ENCODE measurements at places on chromosomes 4 and X.

- DNase-seq, result no peak
These were observed 75.7 kb downstream of the ANXA3 start for GRCh38 chr4:78627046-78627965.

GRCh38 chr4:3466691-3467600 lies 3.8 kb downstream of the DOK7 start:
- DNase-seq, result no peak

- DNase-seq, result no peak
These were observed 53.0 kb upstream of the RAPGEF2 start for GRCh38 chr4:159049780-159050375.

- no peak for DNase-seq
These were observed 235.4 kb upstream of the FGF13 start for GRCh38 chrX:138946926-138947325.

GRCh38 chr4:132195176-132195575 lies 953.9 kb upstream of the PCDH10 start:
- no peak for DNase-seq

- DNase-seq, result no peak
These were observed 28.7 kb downstream of the CC2D2A start for GRCh38 chr4:15498356-15498755.

GRCh38 chr4:151429957-151430570 lies 21.1 kb downstream of the FHIP1A start:
- no peak for DNase-seq

DNA sequence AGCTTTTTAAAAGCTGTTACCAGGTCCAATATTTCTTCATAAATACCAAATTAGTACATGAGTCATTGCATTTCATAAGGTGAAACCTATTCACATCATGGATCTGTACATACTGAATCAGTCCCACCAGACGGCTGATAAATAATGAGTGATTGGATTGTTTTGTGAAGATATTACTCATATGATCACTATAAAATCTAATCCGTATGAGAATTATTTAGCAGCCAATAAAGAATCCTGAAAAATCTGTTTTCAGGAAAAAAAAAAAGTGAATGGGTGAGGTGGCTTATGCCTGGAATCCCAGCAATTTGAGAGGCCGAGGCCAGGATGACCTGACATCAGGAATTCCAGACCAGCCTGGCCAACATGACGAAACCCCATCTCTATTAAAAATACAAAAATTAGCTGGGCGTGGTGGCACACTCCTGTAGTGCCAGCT lies 438.1 kb downstream of the INPP4B start:
- no peak for DNase-seq

DNA sequence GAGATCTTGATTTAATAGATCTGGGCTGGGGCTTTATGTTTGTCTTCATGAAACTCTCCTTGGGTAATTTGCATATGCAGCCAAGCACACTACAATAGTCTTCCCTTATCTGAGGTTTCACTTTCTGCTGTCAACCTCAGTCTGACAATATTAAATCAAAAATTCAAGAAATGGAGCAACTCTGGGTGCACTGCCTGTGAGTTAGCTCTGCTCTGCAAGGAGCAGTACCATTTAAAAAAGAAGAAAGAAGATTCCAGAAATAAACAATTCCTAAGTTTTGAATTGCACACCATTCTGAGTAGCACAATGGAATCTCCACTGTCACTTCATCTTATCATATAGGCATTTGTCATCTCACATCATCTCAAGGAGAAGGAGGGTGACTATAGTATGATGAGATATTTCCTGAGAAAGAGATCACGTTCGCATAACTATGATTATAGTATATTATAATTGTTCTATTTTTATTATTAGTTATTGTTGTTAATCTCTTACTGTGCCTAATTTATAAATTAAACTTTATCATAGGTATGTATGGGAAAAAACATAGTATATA lies 9.4 kb downstream of the FNIP2 start:
- DNase-seq, result no peak

GRCh38 chr4:183797445-183798300 lies 107.4 kb upstream of the STOX2 start:
- no peak for DNase-seq

DNA sequence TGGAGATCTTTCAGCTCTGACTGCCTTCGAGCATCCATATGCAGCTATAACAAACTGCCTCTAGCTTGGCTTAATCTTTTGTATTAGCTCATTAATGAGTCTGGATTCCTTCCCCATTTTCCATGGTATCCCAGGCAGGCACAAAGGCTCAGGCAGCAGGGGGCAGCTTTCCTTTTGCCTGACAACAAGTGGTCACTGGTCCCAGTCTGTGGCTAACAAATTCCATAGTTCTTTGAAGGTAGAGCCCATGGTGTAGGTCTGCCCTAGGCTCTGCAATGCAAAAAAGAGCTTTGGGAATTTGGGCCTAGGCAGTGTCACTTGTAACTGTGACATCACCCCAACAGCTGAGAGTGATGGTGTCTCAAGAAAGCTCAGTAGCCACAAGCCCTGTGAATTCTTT lies 234.4 kb upstream of the GPC4 start:
- no peak for DNase-seq

GRCh38 chr4:171644430-171645057 lies 168.7 kb upstream of the GALNTL6 start:
- DNase-seq, result no peak

DNA sequence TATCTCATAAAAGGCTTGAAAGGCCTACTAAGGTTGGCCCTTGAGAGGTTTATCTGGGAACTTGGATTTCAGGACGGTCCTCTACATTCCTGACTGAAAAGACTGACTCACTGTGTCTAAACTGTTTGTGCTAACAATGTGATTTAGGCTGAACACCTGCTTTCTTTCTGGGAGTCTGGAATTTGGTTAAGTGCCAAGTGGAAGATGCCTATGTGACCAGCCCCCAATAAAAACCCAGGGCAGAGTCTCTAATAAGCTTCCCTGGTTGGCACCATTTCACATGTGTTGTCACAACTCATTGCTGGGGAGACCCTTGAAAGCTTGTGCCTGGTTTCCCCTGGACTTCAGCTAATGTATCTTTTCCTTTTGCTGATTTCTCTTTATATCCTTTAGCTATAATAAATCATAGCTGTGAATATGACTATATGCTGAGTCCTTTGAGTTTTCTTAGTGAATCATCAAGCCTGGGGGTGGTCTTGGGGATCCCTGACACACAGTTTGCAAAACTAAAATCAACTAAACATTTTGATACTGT lies 55.1 kb downstream of the GPR82 start:
- no peak for DNase-seq

- no peak for DNase-seq
These were observed 353.4 kb downstream of the SPRY1 start for GRCh38 chr4:123750044-123750443.

GRCh38 chr4:48774760-48775710 lies 5.0 kb downstream of the FRYL start:
- DNase-seq, result no peak

GRCh38 chrX:38669428-38669827 lies 108.1 kb downstream of the TSPAN7 start:
- no peak for DNase-seq

GRCh38 chr4:52611030-52611555 lies 48.0 kb downstream of the USP46 start:
- no peak for DNase-seq

DNA sequence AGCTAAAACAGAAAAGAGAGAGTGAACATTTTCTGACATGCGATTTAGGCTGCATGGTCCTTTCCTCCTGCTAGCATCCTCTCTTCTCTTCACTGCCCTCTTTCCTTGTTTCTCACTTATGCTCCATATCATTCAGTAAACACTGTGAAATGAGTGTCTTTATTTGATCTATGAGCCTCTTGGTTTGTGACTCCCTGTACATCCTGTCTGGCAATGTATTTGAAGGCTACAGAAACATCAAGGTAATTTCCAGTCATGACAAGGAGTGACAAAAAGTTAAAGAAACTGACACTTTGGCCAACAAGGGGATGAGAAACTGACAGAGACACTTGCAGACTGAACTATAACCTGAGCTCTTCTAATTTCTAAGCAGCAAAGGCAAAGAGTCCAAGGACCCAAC lies 8.7 kb downstream of the FTHL17 start:
- DNase-seq, result no peak

GRCh38 chr4:91746551-91746950 lies 557.2 kb upstream of the GRID2 start:
- no peak for DNase-seq

DNA sequence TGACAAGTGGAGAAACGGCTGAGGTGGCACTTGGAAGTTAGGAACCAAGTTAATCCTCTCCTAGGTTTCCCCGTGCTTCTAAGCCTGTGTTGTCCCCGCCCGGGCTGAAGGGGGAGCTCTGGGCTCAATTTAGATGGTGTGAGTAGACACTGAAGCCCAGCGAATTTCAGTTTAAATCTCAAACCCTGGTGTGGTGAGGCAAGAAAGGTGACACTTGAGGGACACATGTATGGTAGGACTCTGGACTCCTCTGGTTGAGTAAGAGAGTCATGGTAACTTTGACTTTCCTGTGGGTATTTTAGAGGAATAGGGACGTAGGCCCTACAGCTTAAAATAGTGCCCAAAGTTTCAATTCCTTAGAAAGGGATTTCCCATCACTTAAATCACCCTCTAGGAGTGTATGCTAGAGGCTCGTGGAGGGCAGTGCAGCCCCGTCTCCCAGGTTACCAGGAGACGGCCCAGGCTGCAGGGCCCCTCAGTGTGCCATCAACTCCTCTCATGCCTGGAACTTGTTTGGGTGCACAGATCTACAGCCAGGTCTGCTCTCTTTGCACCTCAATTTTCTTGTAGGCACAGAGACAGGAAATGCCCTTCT lies 24.0 kb downstream of the HAND2 start:
- DNase-seq, result no peak

GRCh38 chrX:11215191-11215921 lies 77.9 kb upstream of the AMELX start:
- DNase-seq, result no peak

DNA sequence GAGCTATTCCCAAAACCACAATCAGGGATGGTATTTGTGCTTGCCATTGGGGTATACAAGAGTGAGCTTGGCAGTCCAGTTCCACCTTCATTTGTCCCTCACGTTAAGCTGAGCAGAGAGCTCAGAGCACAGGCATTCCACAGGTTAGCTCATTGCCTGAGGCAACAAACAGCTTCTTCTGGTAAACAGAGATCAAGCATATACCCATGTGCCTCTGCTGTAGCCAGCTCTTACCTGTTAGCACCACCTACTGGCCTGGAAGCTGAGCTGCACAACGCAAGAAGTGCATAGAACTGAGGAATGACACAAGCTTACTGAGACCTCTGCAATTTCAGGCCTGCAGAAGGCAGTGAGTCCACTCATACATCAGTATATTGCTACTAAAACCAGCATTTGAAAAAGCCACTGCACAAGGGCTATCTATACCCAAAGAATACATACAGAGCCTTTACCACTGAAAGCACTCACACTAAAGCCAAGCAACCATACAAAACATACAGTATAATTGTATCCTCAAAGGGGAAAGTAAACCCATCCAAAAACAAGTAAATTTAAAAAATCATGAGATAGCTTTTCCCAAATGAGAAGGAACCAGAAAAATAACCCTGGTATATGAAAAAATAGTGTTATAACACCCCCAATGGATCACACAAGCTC lies 258.3 kb upstream of the GABRA2 start:
- DNase-seq, result no peak

DNA sequence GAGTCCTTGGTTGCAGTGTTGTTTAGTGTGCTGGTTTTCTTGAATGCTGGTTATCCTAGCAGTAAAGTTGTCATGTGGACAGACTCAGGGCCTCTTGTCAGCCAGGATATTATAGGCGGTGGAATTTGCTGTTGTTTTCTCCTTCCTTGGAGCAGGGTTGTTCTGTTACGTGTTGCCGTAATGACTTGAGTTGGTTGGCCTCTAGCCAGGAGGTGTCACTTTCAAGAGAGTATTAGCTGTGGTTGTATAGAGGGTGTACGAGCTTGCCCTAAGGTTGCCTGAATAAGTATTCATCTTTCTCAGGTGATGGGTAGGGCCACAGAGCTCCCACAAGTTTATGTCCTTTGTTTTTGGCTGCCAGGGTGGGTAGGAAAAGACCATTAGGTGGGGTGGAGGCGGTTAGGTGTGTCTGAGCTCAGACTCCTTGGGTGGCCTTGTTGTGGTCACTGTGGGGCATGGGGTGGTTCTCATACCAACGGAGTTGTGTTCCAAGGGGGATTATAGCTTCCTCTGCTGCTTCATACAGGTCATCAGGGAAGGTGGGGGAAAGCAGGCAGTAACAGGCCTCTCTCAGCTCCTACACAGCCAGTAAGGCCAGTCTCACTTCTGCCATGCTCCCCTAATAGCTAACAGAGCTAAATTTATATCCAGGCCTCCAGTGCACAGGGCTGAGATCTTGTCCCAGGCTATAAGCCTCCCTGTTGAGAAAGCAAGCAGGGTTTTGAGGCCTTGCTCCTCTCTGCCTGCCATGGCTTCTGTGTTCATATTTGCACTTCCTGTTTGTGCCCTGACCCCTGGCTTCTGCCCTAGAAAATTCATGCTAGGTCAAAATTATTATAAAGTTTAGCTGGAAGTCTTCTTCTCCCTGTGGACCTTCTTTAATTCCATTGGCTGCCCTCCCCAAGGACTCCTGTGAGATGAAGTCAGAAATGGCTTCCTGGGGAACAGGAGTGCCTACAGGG lies 594.7 kb downstream of the RAPGEF2 start:
- DNase-seq, result no peak

DNA sequence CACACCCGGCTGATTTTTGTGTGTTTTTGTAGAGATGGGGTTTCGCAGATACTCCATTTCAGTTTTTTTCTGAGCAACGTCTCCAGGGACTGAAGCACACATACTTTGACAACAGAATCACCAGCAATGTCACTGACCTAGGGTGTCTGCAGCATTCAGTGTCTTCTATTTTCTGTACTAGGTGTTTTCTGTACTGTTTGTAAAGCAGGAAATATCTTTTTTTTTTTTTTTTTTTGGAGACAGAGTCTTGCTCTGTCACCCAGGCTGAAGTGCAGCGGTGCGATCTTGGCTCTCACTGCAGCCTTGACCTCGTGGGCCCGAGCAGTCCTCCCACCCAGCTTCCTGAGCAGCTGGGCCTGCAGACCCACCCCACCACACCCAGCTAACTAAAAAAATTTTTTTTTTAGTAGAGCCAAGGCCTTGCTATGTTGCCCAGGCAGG lies 8.9 kb downstream of the ADD1 start:
- DNase-seq, result no peak

GRCh38 chr4:120555058-120555457 lies 367.5 kb downstream of the PRDM5 start:
- no peak for DNase-seq

DNA sequence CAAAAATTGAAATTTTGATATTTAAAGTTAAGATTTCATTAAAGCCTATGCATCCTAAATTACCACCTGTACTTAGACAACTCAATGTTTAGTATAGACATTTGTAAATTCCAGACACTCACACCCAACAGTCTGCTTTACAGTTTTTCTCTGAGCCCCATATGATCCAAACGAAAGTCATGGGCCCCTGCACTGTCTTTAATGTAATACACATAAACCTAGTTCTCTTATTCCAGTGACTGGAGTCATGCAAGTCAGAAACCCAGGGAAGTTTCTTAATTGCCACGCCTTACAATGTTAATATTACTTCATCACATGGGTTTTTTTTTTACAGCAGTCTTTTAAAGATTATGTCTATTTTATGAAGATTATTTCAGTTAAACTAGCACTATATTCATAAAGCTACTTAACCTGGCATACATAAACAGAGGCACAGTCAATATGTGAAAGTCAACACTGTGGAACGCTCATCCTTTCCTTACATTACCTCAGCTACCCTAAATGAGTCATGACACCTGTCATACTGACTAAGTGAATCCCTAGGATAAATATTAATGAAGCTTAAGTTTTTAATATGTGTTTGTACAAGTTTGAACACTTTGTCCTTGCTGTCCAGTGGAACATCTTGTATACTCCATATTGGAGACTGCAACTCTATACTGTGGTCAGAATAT lies 67.7 kb upstream of the H2AZ1 start:
- no peak for DNase-seq

GRCh38 chr4:158870626-158871334 lies 102.0 kb downstream of the FNIP2 start:
- no peak for DNase-seq

Data from dorsolateral prefrontal cortex (tissue), 122 donors.